ENCODE measurements at places on chromosomes 2 and 18.
A peak's percentile ranks its signal among the peaks of the same experiment; 100 is the strongest.

- H3K4me1 ChIP-seq = peaks cover 19% of the 10 kb centered on the region
- no peak overlapping the region for H3K4me3 ChIP-seq
- peak overlapping the region; percentile 62 for H3K27ac ChIP-seq
- peak; percentile 92 for DNase-seq
- no peaks in the 10 kb centered on the region for H3K27me3 ChIP-seq
Measured at GRCh38 chr2:85215448-85216401, 82.5 kb downstream of the TCF7L1 start.

DNA sequence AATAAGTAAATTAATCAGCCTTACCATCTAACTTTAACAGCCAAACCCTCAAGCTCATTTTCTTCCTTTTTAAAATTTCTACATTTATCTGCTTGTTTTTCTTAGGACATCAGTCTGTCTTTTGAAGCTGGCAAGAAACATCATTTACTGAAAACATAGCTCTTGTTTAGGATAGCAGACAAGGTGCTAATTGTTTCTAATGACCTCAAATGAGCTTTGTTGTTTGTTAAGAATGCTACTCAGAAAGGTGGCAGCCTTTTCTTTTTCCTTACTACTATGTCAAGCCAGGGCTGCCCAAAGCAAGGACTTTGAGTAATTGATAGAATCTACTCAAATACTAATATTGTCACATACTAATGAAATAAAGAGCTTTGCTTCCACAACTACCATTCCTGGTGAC, 171.8 kb downstream of the LRP1B start:
- no peak overlapping the region for H3K4me3 ChIP-seq
- DNase-seq = no peak
- no peaks in the 10 kb centered on the region for H3K36me3 ChIP-seq

DNA sequence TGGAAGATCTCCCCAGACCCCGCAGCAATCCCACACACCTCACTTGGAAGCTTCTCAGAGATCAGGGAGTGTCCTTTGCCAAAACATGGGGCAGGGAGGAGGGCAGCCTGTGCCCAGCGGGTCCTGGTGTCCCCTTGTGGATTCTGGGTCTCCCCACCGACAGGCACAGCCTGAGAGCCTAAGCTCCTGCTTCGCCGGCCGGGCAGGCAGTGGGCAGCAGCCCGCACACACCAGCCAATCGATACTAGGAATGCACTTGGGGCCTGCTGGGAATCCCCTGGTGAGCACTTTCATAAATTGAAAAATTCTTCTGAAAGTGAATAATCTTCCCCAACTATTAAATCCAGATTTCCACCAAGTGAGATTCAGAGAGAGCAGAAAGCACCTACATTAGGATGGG, 246.0 kb downstream of the ATAD2B start:
- no peaks in the 10 kb centered on the region for H3K4me1 ChIP-seq
- H3K36me3 ChIP-seq = no peaks in the 10 kb centered on the region
- no peaks in the 10 kb centered on the region for H3K27me3 ChIP-seq
- no peak overlapping the region for H3K4me3 ChIP-seq
- no peak overlapping the region for H3K27ac ChIP-seq
- no peak for DNase-seq

DNA sequence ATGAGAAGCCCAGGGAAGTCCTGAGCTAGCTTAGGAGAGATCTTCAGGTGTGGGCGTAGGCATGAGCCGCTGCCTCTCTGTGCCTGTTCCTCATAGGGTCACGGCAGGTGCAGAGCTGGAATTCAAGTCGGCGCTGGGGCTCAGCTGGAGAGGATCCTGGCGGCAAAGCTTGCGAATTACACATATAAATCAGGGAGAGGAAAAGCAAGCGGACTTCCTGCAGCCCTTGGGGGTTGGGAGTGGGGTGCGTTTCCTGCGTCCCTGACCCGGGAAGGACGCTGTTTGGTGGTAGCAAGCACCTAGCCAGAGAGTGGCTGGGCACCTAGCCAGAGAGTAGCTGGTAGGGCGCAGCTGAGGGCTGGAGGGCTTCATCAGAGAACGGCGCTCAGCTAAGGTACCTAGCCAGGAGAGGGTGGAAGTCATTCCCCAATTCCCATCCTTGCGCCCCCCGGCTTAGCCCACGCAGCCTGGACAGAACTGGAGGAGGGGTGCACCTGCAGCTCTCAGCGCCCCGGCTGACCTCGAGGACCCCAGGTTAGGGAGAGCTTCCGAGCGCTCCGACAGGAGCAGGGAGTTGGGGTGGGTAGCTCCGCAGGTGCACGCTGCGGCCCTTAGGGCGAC, 459 bp upstream of the EFR3B start:
- H3K27ac ChIP-seq = no peak overlapping the region
- DNase-seq = no peak
- H3K27me3 ChIP-seq = peaks cover 1% of the 10 kb centered on the region
- H3K4me3 ChIP-seq = no peak overlapping the region
- H3K4me1 ChIP-seq = peaks cover 19% of the 10 kb centered on the region
- no peaks in the 10 kb centered on the region for H3K36me3 ChIP-seq

GRCh38 chr18:37540424-37541138, 25.0 kb downstream of the CELF4 start:
- no peak overlapping the region for H3K27ac ChIP-seq
- H3K27me3 ChIP-seq = peaks cover 11% of the 10 kb centered on the region
- H3K4me3 ChIP-seq = no peak overlapping the region
- no peaks in the 10 kb centered on the region for H3K36me3 ChIP-seq
- DNase-seq = no peak

DNA sequence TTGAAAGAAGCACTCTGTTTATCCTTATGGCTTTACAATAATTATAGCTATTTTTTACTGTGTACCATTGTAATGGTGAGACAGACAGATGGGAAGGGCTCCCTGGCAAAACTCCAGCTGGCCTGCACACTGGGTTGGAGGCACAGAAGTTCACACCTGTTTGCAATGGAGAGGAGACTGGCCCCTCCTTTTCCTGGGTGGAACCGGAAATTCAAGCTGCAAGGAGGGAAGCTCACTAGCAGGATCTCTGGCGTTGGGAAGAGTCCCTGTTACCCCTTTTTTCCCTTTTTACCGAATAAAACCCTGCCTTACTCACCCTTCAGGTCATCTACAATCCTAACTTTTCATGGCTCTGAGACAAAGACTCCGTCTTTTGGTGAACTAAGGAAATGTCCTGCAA, 100.3 kb upstream of the TFPI start:
- no peak overlapping the region for H3K27ac ChIP-seq
- no peak overlapping the region for H3K4me3 ChIP-seq
- no peak for DNase-seq
- no peaks in the 10 kb centered on the region for H3K27me3 ChIP-seq
- H3K4me1 ChIP-seq = no peaks in the 10 kb centered on the region

- peaks cover 5% of the 10 kb centered on the region for H3K4me1 ChIP-seq
- DNase-seq = peak; percentile 33
- H3K27me3 ChIP-seq = no peaks in the 10 kb centered on the region
- no peaks in the 10 kb centered on the region for H3K36me3 ChIP-seq
Measured at GRCh38 chr2:161237392-161238264, 70.6 kb upstream of the PSMD14 start.

- no peaks in the 10 kb centered on the region for H3K27me3 ChIP-seq
- H3K27ac ChIP-seq = no peak overlapping the region
- H3K36me3 ChIP-seq = no peaks in the 10 kb centered on the region
- H3K4me3 ChIP-seq = no peak overlapping the region
Measured at GRCh38 chr18:48843162-48843561, 107.6 kb downstream of the SMAD7 start.

DNA sequence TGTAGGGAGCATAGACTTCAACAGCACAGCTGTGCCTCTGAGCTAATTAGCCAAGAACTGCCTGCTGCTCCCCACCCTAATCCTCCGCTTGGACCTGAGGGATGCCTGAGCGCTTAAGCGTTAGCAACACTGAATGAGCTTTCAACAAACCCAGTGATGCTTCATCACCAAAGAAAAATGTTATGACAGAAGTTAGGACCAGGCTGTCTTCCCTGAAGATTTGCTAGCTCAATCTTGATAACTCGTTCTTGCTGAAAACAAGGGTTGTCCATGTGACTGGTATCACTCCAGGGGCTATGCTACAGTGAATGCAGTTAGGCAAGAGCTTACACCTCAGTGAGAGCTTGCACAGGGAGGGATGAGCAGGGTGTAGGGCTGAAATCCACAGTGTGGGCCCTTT, 190.7 kb upstream of the SIX2 start:
- no peaks in the 10 kb centered on the region for H3K36me3 ChIP-seq
- peaks cover 2% of the 10 kb centered on the region for H3K27me3 ChIP-seq
- no peak overlapping the region for H3K27ac ChIP-seq
- H3K4me1 ChIP-seq = no peaks in the 10 kb centered on the region

- H3K4me1 ChIP-seq = no peaks in the 10 kb centered on the region
- H3K27ac ChIP-seq = no peak overlapping the region
- H3K27me3 ChIP-seq = no peaks in the 10 kb centered on the region
- H3K36me3 ChIP-seq = no peaks in the 10 kb centered on the region
- H3K4me3 ChIP-seq = no peak overlapping the region
Measured at GRCh38 chr2:132788310-132788838, 118.4 kb upstream of the LYPD1 start.

DNA sequence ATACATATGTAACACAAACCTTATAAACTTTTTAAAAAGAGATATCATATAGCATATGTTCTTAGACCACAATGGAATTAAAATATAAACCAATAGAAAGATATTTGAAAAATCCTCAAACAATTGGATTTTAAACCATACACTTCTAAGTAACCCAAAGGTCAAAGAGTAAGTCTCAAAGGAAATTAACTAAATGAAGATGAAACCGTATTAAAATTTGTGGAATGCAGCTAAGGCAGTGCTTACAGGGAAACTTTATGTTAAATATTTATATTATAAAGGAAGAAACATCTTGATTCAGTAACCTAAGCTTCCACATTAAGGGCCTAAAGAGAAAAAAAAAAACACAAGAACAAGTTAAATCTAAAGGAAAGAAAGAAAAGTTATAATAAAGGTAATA, 966.1 kb downstream of the SLC4A3 start:
- no peaks in the 10 kb centered on the region for H3K36me3 ChIP-seq
- H3K4me1 ChIP-seq = no peaks in the 10 kb centered on the region
- no peaks in the 10 kb centered on the region for H3K27me3 ChIP-seq
- H3K4me3 ChIP-seq = no peak overlapping the region
- H3K27ac ChIP-seq = no peak overlapping the region

DNA sequence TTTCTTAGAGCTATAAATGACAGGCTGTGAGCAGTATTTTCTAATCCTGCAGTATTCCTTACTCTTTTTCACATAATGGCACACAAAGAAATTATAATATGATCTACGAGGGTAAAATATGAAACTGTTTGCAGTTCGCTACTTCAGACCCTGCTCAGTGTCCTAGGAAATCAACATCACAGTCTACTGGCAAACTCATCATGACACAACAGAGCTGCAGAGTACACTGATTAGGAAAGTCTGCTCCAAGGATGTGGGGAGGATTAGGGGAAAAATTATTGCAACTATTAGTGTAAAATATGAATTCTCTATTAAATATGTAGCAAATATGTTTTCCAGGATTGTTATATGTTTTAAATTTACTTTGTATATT, 149.2 kb upstream of the REG3G start:
- H3K36me3 ChIP-seq = no peaks in the 10 kb centered on the region
- H3K4me1 ChIP-seq = no peaks in the 10 kb centered on the region
- no peak overlapping the region for H3K4me3 ChIP-seq
- no peak overlapping the region for H3K27ac ChIP-seq
- no peaks in the 10 kb centered on the region for H3K27me3 ChIP-seq
- no peak for DNase-seq

GRCh38 chr2:68537011-68537410, 69.6 kb downstream of the APLF start:
- no peaks in the 10 kb centered on the region for H3K4me1 ChIP-seq
- DNase-seq = no peak
- H3K27ac ChIP-seq = no peak overlapping the region
- no peaks in the 10 kb centered on the region for H3K27me3 ChIP-seq

- no peak overlapping the region for H3K4me3 ChIP-seq
- H3K27ac ChIP-seq = no peak overlapping the region
- no peaks in the 10 kb centered on the region for H3K27me3 ChIP-seq
- H3K4me1 ChIP-seq = no peaks in the 10 kb centered on the region
- H3K36me3 ChIP-seq = no peaks in the 10 kb centered on the region
Measured at GRCh38 chr2:1893856-1894255, 149.5 kb upstream of the PXDN start.

- H3K27ac ChIP-seq = no peak overlapping the region
- H3K36me3 ChIP-seq = no peaks in the 10 kb centered on the region
- H3K4me3 ChIP-seq = no peak overlapping the region
- no peak for DNase-seq
Measured at GRCh38 chr2:1727101-1727771, 17.1 kb downstream of the PXDN start.

DNA sequence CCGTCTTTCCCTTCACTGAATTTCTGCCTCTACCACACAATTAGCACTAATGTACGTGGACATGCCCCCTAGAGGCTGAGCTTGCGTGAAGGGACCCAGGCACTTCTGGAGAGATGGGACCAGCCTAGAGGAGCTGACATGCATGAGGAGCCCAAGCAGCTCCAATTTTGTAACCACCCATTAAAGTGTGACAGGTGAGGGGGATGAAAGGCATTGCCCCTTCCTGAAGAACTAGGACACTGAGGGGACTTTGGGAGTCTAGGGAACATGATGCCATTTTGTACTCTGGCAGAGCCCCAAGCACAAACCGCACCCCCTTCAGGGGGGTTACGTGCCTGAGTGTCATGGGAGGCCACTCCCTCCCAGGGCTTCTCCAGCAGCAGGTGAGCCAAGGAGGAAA, 63.6 kb downstream of the HNRNPLL start:
- H3K4me1 ChIP-seq = peaks cover 11% of the 10 kb centered on the region
- H3K36me3 ChIP-seq = no peaks in the 10 kb centered on the region
- H3K27ac ChIP-seq = no peak overlapping the region
- no peak overlapping the region for H3K4me3 ChIP-seq
- peaks cover 2% of the 10 kb centered on the region for H3K27me3 ChIP-seq
- no peak for DNase-seq

- H3K27ac ChIP-seq = peak overlapping the region; percentile 77
- no peaks in the 10 kb centered on the region for H3K36me3 ChIP-seq
- no peak for DNase-seq
- peaks cover 25% of the 10 kb centered on the region for H3K27me3 ChIP-seq
- H3K4me1 ChIP-seq = peaks cover 7% of the 10 kb centered on the region
- H3K4me3 ChIP-seq = peak overlapping the region; percentile 75
Measured at GRCh38 chr2:104854498-104855220, 744 bp downstream of the POU3F3 start.
